ENCODE measurements at places on chromosomes 1 and 21.

GRCh38 chr1:155009221-155009711, 6.7 kb downstream of the ZBTB7B start:
- DNase-seq, result no peak

DNA sequence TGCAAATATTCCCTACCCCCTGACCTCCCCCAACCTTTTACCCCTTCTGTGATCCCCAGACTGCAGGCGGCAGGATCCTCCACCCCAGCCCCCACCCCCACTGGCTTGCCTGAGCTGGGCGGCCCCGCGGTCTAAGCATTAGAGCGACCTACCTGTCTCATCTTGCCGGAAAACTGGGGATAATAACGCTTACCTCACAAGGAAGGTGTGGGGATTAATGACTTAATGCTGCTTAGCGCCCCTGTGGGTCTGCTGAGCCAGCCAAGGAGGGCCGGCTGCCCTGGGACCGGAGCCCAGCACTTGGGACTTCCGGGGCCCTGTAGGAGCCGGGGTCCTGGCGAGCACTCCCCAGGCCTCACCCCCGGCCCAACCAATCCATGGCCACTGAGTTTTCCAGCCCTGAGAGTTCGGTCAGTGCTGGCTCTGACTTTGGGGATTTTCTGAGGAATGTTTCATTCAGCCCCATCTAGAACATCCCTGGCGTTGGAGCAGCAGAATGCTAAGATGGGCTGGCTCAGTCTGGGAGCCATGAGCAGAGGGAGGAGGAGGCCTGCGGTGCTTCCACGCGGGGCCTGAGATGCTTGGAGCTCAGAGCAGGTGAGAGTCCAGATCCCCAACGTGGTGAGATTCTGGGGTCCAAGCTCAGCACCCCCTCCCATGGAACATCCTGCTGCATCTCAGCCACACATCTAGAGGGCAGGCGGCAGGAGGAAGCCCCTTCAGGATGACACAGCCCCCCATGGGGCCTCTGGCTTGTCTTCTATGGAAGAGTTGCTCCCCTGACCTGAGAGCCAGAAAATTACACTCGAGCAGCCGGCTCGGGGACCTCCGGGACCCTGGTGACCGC, 97.9 kb downstream of the RIPK4 start:
- no peak for DNase-seq

- no peak for DNase-seq
These were observed 299.8 kb downstream of the DUSP10 start for GRCh38 chr1:221442056-221442455.

- DNase-seq, result no peak
These were observed 5.1 kb downstream of the CR1L start for GRCh38 chr1:207649865-207650580.

- no peak for DNase-seq
These were observed 75.7 kb upstream of the SYT6 start for GRCh38 chr1:114229368-114229767.

Data from T-helper 9 cell (primary cell).